ENCODE measurements at places on chromosomes 6 and 20.

DNA sequence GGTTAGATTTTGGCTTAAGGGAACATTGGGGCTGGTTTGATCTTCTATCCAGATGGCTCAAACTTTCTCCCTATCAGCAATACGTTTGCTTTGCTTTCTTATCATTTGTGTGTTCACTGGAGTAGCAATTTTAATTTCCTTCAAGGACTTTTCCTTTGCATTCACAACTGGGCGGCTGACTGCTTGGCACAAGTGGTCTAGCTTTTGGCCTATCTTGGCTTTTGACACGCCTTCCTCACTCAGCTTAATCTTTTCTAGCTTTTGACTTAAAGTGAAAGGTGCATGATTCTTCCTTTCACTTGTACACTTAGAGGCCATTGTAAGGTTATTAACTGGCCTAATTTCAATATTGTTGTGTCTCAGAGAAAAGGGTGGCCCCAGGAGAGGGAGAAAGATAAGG, 254.9 kb downstream of the PLCB1 start:
- no peak for DNase-seq

DNA sequence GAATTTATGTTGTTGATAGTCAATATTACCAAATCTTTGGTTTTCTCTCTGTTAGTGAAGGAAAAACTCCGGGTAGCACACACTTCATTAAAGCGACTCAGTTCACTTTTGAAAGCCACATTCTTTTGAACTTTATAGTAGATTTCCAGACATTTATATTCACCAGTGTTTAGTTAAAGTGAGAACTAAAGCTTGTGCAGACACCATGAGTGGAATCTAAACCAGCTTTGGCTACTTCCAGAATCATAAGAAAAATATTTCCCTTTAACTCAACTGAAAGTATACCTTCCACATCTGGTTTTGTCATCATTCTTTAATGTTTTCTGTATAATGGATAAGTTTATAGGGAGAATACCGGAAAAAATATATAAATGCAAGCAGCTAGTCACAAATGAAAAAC, 92.1 kb upstream of the COL21A1 start:
- no peak for DNase-seq

GRCh38 chr6:145032562-145033145, 702.7 kb downstream of the EPM2A start:
- DNase-seq, result no peak

- no peak for DNase-seq
Observed at GRCh38 chr6:137977814-137978213, 110.8 kb downstream of the TNFAIP3 start.

- no peak for DNase-seq
Observed at GRCh38 chr6:4581468-4582385, 194.5 kb upstream of the CDYL start.

- no peak for DNase-seq
Observed at GRCh38 chr6:119333707-119334295, 15.8 kb downstream of the MAN1A1 start.
